Tibial artery (tissue), 4 donors: ENCODE measurements at places on chromosomes 16 and 17.
A peak's percentile ranks its signal among the peaks of the same experiment; 100 is the strongest.

- no peak for DNase-seq
These were observed 158.6 kb downstream of the CYLD start for GRCh38 chr16:50900391-50900942.

- no peak for DNase-seq
These were observed 43.2 kb upstream of the DNAJA2 start for GRCh38 chr16:47016700-47017133.

DNA sequence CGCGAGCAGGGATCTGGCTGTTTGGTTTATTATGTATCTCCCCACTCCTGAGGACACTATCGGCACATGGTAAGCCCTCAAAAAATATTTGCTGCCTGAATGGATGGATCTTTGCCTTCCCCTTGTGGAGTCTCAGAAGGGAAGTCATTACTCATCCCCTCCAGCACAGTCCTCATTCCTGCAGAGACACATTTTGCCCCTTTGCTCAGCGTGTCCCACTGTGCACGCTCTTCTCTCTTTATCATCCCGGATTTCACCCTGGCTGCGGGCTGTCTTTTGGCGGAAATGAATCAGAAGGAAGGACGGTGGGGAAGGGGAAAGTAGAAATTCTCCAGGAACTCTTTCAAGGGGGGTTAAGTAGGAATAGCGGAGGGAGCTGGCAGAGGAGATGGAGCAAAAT, 125.2 kb upstream of the CDC42EP4 start:
- DNase-seq, result no peak

DNA sequence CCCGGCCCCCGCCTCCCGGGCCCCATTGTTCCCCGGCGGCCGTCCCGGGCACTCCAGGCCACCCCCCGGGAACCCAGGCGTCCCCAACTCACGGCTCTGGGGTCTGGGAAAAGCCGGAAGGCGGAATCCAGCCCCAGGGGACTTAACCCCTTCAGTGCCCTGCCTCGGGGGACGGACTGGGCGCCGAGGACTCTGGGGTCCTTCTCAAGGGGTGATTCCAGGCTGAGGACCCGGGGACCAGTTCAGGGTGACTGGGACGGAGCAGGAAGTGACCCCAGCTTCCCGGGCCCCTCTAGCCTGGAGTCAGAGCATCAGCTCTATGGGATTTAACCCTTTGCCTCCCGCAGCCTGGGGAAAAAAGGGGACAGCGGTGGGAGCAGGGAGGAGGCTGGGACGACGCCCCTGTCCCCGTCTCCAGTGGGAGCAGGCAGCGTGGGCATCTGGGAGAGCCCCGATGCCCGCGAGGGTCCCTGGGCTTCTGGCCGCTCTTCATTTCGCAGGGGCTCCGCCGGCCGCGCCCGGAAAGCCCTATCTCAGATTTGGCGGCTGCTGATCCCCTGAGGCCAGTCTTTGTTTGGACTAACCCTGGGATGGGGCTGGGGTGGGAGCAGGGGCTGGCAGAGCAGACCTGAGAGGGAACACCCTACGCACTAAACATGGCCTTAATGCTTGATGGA, at the start of gene ZNF629:
Gene ZNF629, minus strand, starts transcription at position 270 of the 677 bp plus-strand sequence. CDS start 2,723 bp downstream, outside the sequence.
- DNase-seq, result peak; percentile 83
